AG04449 (cell line): ENCODE measurements at places on chromosomes 2 and 18.
A peak's percentile ranks its signal among the peaks of the same experiment; 100 is the strongest.

- DNase-seq: no peak
Observed at GRCh38 chr18:11880586-11881304, 27.4 kb downstream of the MPPE1 start.

DNA sequence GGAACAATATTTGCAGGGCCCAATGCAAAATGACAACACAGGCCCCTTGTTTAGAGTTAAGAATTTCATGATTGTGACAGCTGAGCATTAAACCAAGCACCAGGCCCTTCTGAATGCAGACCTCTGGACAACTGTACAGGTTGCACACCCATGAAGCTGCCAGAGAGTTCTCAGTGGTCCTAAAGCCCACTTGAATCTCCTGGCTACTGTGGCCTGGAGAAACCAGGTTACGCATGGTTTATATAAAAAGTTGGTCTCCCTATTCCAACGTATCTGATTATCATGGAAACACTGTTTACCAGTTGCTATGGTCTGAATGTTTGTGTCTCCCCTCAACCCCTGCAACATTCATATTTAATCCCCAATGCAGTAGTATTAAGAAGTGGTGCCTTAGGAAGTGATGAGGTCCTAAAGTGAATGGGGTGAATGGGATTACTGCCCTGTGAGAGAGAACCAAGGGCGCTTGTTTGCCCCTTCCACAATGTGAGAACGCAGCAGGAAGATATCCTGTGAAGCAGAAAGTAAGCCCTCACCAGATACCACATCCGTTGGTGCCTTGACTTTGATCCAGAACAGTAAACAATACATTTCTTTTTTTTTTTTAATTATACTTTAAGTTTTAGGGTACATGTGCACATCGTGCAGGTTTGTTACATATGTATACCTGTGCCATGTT lies 48.0 kb upstream of the ANXA4 start:
- DNase-seq: no peak

GRCh38 chr2:226754821-226755604 lies 44.6 kb downstream of the IRS1 start:
- DNase-seq: no peak

DNA sequence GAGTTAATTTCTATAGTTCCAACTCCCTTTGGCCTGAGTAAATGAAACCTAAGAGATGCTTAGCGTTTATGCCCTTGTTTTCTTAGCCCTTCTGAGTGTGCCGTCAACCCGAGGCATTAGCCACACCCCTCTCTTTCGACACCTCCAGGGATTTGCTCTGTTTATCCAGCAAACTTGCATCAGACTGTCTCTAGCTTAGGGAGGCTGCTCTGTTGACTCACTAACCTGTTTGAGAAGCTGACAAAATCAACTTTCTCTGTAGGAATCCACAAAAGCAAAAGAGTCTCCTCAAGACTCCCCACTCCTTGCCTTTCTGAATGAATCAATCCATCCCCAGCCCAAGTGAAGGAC lies 317.6 kb downstream of the TNS1 start:
- peak; percentile 90 for DNase-seq

- DNase-seq: no peak
Observed at GRCh38 chr2:96273763-96274162, 7.7 kb downstream of the CIAO1 start.

DNA sequence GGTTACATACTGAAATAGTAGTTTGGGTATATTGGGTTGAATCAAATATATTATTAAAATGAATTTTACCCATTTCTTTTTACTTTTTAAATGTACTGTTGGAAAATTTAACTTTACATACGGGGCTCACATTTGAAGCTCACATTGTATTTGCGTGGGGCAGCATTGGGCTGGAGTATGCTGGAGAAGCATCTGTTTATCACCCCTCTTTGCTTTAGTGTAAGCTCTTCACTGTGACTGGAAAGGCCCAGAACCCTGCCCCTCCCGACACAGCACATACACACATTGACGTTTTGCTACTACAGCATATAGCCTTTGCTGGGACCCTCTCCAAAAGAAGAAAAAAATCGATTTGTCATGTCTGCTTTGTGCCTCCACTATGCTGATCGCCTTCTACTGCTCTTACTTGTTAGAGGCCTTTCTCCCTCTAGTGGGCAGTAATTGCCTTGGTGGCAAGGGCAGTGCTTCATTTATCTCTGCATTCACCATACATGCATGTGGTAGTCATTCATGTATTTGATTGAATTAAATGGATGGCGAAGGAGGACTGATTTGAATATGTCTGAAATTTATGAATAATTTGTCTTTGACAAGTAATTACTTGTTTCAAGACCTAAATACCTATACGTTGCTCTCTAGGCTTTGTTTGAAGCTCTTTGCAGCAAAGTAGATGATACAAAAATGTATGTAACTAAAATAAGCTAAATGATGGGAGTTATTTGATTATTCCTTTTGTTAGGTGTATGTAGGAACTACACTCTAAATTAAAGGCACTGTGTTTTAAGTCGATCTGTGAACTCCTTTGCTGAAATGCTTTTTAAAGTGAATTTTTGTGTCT lies 37.4 kb downstream of the VAPA start:
- no peak for DNase-seq

GRCh38 chr18:9803063-9803697 lies 82.6 kb upstream of the TXNDC2 start:
- no peak for DNase-seq

GRCh38 chr2:84033347-84033974 lies 425.6 kb downstream of the SUCLG1 start:
- no peak for DNase-seq

- no peak for DNase-seq
Observed at GRCh38 chr2:214765180-214765579, 44.3 kb downstream of the BARD1 start.

DNA sequence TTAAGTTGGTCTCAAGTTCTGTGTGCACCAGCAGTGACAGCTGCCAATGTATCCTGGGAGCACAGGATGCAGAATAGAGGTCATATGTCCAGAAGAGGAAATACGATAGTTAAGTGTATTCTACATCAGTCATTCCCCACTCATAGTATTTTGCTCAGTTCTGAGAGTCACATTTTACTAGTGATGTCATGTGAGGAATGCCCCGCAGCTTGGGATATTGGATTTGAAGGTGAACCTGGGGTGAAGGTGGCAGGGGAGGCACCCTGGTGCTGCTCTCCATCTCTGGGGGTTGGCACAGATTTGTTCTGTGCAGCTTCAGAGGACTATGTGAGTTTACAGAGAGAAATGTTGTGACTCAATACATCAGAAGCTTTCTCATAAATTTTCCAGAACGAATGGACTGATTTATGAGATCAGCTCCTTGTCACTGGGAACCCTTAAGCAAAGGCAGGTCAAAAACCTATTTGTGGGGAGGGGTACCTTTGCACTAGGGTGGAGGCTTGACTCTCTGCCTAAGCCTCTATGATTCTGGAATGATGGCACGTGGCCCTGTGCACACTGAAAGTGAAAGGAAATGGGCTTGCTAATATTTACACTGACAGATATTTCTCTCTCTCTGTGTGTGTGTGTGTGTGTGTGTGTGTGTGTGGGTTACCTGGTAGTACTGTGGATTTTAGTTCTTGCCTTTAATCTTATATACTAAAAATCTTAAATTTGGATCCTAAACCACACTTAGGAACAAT lies 95.9 kb downstream of the NEB start:
- DNase-seq: no peak

DNA sequence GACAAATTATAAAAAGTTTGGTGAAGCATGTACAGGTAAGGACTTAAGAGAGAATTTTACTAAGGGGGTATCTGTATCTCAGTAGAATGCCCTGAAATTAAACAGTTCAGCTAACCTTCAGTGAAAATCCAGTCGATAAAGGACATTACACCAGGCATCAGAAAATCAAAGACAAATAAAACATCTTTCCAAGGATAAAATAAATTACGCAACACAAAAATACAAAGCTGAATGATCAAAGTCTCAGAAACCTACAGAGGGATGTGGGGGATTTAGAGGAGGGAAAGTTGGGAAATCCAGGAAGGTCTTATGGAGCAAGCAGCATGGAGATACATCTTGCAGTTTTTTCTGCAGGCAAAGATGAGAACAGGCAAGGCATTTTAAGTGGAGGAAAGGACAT lies 384.1 kb downstream of the TNS1 start:
- no peak for DNase-seq

DNA sequence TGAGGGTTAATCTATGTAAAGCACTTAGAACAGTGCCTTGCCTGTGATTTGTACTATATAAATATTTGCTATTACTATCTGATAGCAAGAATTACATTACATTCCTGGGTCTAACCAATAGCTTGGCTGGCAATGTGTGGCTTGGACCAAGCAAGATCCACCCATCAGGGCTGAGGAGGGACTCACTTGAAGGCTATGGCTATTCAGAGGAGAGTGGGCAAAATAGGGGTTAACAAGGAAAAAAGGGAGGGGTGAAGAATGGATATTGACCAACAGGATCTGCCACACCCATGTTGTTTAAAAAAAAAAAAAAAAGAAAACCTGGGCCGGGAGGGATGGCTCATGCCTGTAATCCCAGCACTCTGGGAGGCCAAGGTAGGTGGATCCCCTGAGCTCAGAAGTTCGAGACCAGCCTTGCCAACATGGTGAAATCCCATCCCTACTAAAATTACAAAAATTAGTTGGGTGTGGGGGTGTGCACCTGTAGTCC lies 20.0 kb upstream of the TMBIM1 start:
- no peak for DNase-seq

GRCh38 chr2:26412091-26412673 lies 10.5 kb downstream of the DRC1 start:
- DNase-seq: no peak

GRCh38 chr18:45164551-45164950 lies 450.7 kb upstream of the SLC14A2 start:
- DNase-seq: no peak

DNA sequence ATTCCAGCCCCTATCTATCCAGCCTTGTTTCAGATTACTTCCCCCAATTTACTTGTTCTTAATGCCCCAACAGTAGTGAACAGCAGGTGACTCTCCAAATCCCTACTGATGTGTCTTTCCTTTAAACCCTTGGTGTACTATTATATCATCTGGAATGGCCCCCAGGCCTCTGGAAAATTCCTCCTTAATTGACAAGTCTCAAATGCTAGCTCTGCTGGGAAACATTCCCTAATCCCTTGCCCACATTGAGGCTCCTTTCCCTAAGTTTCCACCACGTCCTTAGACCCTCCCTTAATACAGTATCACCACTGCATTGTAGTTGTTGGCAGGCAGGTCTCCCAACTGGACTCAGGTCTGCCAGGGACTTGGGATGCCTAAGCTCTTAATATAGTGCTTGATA lies 41.0 kb downstream of the MYO3B start:
- DNase-seq: no peak

GRCh38 chr2:55419233-55419678 lies 400 bp downstream of the CCDC88A start:
- DNase-seq: no peak

DNA sequence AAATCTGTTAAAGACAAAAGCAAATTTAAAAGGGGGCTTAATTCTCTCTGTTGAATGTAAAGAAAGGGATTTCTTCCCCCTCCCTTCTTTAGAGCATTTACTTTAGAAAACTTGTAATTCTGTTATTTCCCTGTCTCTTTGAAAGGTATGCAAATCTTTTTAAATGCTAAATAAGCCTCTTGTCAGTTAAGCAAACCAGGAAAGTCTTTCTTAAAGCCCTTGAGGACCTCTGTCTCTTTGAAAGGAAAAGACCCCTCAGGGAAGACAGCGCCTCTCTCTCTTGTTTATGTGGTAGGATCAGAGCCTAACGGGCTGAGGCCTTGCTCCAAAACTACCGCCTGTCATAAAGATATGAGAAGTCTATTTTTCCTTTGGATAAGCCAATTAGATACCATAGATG lies 139.9 kb upstream of the CDH7 start:
- DNase-seq: no peak

GRCh38 chr2:11457935-11458334 lies 8.0 kb downstream of the E2F6 start:
- DNase-seq: no peak

- no peak for DNase-seq
Observed at GRCh38 chr2:2253172-2254016, 77.7 kb downstream of the MYT1L start.

DNA sequence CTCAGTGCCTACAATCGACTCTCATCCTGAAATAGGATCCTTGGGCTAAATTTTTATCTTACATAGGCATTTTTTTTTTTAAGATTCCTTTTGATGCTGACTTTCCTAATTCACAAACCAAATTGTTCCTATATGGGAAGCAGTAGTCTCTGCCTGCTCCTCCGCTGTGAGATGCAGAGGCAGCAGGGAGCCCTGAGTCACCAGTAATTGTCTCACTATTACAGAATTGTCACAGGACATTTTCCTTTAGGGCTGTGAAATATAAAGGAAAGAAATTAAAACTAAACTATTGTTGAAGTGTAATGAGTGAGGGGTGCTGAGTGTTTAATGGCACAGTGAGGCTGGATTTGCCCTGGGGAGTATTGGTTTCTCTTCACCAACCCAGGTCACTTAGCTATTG lies 63.8 kb downstream of the MYO3B start:
- DNase-seq: no peak

- DNase-seq: no peak
Observed at GRCh38 chr2:42328148-42328833, 32.7 kb downstream of the COX7A2L start.

DNA sequence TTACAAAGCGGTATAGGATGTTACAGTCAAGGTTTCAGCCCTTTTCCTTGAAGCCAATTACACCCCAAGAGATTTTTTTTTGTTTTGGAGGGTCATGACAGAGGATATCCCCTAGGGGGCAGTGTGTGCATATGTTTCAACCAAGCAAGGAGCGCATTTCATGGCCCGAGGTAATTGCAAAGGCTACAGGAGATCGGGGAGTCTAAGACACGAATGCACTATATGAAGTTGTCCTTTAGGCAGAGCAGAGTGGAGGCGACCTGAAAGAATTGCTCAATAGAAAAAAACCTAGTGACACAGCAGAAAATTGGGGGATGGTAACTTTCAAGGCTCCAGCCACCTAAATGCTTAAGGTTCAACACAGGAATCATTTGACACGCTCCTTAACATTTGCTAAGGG lies 219.8 kb upstream of the PARD3B start:
- DNase-seq: peak; percentile 46

- no peak for DNase-seq
Observed at GRCh38 chr2:100416397-100416934, 1.0 kb downstream of the CHST10 start.

DNA sequence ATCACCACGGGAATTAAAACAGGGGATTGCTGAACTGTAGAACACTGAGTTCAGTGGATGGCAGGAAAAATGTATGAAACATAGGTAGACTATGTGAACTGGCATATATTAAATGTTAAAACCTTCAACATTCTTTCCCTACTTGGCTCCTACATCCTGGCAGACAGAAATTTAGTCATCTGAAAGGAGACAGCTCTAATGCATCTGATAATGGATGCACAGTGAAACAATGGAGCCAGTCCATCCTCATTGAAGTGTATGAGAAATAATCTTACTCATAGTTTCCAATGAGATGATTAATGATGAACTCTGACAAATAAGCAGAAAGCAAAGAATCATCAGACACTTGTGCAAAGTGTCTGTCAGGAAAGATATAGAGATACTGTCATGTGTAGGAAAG lies 1629.7 kb upstream of the TMEFF2 start:
- no peak for DNase-seq
